ENCODE measurements at places on chromosomes 7 and 10.

DNA sequence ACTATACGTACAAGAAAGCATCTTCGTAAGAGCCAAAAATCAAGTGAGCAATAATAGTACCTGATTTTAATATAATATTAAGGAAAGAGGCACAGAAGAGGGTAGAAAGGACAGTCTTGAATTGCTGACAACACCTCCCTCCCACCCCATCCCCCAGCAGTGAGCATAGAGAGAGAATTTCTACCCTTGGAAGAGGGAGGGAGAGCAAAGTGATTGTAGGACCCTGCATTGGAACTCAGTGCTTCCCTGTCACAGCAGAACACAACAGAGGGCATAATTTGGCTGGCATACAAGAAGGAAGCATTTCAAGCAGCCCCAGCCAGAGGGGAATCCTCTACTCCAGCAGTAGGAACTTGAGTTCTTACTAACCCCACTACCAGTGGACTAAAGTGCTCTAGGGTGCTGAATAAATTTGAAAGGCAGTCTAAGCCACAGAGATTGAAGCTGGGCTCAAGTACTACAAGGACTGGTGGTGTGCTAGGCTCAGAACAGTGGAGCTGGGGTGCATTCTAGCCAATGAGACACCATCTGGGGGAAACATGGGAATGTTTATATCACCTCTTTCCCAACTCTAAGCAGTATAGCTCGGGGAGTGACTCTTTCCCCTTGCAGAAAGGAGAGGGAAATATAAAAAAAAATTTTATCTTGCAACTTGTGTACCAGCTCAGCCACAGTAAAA is 44.2 kb downstream of the PCLO start:
- DNase-seq, result no peak

- DNase-seq, result no peak
Measured at GRCh38 chr10:34954142-34954541, 136.0 kb downstream of the CUL2 start.

GRCh38 chr10:62081341-62082270 is 180.1 kb downstream of the ARID5B start:
- DNase-seq, result no peak

DNA sequence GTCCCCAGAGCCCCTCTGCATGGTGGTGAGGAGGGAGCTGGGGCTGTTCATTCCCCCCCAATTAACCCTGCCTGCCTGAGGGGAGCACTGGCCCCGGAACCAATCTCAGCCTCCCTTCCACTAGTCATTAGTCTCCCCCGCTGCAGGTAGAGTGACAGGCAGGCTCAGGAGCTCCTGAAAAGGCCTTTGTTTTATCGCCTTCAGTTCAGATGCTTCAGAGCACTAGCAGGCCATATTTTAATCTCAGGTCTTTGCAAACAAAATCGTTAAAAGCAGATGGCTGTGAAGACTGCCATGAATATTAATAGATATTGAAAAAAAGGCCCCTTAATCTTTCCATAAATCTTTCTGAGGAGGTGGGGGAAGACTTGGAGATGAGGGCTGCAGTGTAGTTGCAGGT is 250.7 kb downstream of the RPS24 start:
- no peak for DNase-seq

DNA sequence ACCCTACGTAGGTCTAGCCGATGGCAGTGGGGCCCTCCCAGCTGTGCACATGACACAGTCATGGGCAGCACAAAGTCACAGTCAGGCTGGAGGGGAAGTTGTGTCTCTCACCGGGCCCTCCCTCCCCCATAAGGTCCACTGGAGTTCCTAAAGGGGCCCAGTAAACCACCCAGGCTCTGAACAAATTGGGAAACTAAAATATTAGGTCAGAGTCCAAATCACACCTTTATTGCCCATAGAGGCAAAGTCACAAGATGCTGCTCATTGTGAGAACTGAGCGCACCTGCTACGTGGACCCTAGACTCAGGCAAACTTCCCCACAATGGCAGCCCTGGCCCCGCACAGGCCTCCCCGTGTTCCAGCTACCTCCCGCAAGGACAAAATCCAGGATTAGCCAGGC is 45.2 kb upstream of the SH2B2 start:
- DNase-seq, result no peak

- DNase-seq, result no peak
Measured at GRCh38 chr7:22697876-22698606, 29.0 kb upstream of the IL6 start.

DNA sequence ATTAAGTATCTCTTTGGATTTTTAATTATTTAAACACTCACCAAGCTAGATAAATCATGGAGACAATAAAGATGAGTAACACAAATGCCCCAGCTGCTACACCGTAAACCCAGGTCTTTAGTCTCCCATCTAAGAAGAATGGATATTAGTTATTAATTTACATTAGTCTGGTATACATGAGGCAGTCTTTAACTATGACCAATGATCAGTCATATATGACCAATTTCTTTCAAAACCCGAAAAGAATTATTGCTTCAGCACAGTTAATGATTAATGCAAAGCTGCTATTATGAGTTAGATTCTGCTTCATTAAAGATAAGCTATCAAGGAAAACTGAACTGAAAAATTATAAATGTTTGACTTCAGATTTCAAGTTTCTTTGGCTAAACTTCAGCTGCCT is 402.9 kb downstream of the PHF14 start:
- no peak for DNase-seq

GRCh38 chr7:80643336-80643915 is 5.0 kb downstream of the CD36 start:
- no peak for DNase-seq

DNA sequence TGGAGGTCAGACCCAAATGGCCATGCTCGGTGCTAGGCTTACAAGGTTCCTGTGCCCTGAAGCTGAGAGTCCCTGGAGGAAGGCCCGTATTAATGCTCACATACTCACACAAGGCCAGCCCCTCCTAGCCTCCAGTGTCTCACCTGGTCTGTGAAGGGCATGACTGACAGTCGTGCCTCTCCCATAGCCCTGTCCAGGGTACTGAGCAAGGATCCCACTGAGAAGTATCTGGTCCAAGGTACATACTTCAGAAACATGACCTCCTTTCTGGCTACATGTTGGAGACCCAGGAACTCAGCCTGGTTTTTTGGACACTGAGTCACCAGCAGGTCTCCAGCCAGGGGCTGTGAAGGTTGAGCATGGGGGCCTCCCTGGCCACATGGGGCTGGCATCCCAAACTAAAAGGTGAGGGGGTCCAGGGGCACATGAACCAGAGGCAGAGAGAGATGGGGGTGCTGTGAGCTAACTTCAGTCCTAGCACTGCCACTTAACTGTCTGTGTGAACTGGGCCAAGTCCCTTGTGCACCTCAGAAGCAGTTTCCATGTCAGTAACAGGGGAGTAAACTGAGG is 17.6 kb upstream of the RASGEF1A start:
- no peak for DNase-seq

GRCh38 chr10:35643151-35644049 is 1.3 kb upstream of the FZD8 start:
- no peak for DNase-seq

GRCh38 chr10:103193820-103194529 is 903 bp upstream of the NT5C2 start:
- peak; percentile 14 for DNase-seq

DNA sequence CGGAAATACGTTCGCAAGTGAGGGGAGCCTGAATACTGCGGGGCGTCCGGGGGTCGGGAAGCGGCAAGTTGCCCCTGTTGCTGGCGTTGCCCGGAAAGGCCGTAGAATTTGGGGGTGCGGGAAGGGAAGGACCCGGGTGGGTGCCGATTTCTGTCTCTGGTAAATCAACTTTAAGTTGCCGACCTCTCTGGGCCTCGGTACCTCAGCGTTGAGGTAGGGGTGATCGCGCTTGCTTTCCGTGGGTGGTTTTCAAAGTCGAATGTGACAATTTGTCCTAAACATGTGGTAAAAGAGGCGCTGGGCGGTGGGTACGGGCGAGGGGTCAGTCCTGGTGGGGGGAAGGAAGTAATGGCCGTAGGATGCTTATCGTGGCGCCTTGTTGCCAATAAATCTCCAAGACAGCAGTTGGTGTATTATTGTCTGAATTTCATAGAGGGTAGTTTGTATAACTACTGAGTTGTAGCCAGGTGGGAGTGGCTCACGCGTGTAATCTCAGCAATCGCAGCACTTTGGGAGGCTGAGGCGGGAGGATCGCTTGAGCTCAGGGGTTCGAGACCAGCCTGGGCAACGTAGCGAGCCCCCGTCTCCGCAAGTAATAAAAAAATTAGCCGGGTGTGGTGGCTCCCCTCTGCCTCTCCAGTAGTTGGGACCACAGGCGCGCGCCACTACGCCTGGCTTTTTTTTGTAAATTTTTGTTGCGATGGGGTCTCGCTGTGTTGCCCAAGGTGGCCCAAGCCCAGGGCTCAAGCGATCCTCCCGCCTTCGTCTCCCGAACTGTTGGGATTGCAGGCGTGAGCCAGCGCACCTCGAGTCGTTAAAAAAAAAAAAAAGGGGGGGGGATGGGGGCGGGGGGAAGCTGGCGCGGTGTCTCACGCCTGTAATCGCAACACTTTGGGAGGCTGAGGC is 644 bp downstream of the BUD23 start:
- no peak for DNase-seq

GRCh38 chr7:55903985-55904759 is 16.9 kb downstream of the ZNF713 start:
- DNase-seq, result no peak

GRCh38 chr10:75646218-75646915 is 214.9 kb downstream of the LRMDA start:
- DNase-seq, result no peak

DNA sequence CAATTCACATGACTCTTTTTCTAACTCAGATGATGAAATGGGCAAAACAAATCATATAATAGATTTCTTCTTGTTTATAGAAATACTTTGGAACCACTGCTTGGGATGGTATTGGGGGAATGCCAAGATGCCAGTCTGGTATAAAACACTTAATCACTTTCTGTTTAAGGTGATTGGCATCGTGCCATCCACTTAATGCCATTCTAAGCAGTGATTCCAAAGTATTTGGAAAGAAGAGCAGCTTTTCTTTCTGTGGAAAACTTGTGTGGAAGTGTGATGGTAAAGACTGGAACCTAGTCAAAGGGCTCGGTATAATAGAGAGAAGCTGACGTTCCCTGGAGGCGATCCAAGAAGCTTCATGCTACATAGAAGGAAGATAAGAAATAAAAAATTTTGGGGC is 120.6 kb downstream of the TMEM26 start:
- DNase-seq, result no peak

GRCh38 chr10:52677086-52677485 is 95.5 kb downstream of the MBL2 start:
- DNase-seq, result no peak

DNA sequence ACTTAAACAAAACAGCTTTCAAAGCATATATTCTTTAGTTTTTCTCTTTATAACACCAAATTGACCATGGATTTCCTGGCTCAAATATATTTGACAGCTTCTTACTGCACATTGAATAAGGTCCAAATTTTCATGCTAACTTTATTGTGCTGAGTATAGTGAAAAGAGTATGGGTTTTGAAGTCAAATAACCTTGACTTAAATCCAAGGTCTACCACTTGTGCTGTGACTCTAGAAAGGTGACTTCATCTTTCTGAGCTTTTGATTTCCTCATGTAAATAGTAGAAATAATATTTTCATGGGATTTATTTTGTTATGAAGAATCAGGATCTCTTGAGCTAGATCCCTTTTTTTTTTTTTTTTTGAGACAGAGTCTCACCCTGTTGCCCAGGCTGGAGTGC is 139.4 kb upstream of the GPR22 start:
- no peak for DNase-seq

- DNase-seq, result no peak
Measured at GRCh38 chr7:140403878-140404564, at the start of gene RAB19. TSS of gene RAB19 (plus strand) at chr7:140404058. CDS start at chr7:140407647, 3,589 bp downstream.

- DNase-seq, result no peak
Measured at GRCh38 chr7:42138691-42139090, 98.3 kb downstream of the GLI3 start.

DNA sequence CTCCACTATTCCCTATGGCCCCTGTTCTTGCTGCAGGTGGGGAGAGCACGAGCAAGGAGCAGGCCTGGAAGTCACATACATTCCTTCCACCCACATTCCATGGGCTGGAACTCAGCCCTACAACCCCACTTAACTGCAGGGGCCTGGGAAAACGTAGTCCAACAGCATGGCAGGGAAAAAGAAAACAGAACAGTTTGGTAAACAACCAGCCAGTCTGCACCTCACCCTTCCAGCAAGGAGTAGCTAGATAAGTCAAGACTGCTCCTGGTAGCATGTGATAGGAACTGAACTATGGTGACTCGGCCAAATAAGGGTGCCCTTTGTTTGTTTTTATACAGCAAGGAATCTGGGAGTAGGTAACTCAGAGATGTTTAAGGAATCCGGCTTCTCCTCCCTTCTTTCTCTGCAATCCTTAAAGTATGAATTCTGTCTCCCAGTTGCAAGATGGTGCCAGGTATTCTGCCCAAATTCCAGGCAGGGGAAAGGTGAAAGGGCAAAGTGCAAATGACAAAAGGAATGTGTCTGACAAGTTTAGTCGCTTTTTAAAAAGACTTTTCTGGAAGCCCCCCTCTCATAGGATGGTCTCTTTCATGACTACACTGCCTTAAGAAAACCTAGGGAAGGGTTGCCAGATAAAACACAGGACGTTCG is 311.7 kb upstream of the NEBL start:
- DNase-seq, result no peak

GRCh38 chr7:33701189-33701740 is 204.1 kb upstream of the BMPER start:
- no peak for DNase-seq

GRCh38 chr10:46329690-46330016 is 42.9 kb downstream of the ANTXRL start:
- no peak for DNase-seq

- DNase-seq, result no peak
Measured at GRCh38 chr10:61588770-61589211, 73.9 kb upstream of the CABCOCO1 start.

DNA sequence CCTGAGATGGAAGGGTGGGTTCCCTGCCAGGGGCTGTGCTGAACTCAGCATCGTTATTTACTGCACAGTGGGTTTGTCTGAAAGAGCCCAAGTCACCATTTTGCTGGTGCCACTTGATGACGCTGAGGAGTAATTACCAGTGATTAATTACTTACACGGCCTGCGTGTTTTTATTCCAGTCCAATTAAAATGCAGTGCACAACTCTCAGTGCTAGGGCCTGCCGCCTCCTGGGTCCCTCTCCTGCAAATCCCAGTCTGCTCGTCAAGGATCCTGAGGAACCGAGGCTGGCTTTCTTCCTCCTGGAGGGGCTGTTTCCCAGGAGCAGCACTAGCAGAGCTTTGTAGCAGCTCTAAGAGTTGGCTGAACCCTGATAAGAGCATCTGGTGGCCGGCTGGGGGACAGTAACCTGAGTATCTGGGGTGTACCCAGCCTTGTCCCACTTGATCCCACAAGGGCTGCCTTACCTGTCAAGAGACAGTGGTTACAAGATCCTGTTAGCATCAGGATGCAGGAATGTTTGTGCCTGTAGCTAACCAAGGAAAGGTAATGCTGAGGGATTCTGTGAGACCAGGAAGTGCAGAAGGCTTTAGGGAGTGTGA is 45.1 kb upstream of the LRRC4 start:
- DNase-seq, result no peak

DNA sequence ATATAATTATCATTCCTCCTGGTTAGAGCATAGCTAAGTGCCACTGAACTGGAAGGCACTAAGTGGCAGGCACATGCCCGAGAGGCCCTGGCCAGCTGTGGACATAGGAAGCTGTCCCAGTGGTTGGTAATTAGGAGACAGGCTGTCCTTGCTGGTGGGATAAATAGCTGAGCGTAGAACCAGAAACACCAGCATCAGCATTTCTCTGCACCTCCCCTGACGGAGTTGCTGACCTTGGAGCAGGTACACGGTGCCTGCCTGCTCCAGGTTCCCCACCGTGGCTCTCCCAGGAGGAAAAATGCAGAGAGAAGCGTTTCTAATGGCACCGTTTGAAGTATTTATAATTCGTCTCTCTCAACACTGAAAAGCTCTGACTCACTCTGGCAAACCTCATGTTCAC is 5.6 kb upstream of the ABLIM1 start:
- no peak for DNase-seq

GRCh38 chr7:75546237-75547015 is 54.3 kb downstream of the SPDYE5 start:
- no peak for DNase-seq
